ENCODE measurements at places on chromosomes 1 and 21. TPM values are rescaled to one million over a fixed set of nuclear protein-coding genes. Genes with fewer than 3 reads are reported as not detected.

The OR6P1 gene
- not detected for total RNA-seq

The DMRTA2 gene
- total RNA-seq: not detected

The GPR61 gene
- total RNA-seq: not detected

The PRAMEF15 gene
- not detected for total RNA-seq

The CRYAA gene
- total RNA-seq: not detected

The ILDR2 gene
- 4.6 TPM for total RNA-seq

DNA sequence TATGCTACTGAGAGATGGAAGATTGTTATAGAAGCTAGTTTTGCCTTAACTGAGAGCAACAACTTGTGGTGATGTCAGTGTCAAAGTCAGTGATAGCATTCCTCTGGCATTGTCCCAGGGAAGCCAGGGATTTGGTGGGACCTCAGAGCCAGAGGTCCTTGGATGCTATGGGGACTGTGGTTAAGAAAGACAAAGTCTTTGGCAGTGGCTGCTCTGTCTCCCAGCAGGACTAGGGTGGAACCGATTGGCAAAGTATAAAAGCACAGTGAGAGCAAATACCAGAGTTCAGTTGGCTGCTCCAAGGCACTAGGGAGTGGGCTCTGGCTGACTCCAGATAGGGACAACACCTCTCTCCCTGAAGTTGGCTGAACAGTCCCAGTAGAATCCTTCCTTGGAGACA, 104.8 kb downstream of the GDAP2 start:
- peak; percentile 46 for DNase-seq

- DNase-seq: no peak
Observed at GRCh38 chr1:162008799-162009198, 14.9 kb downstream of the OLFML2B start.

DNA sequence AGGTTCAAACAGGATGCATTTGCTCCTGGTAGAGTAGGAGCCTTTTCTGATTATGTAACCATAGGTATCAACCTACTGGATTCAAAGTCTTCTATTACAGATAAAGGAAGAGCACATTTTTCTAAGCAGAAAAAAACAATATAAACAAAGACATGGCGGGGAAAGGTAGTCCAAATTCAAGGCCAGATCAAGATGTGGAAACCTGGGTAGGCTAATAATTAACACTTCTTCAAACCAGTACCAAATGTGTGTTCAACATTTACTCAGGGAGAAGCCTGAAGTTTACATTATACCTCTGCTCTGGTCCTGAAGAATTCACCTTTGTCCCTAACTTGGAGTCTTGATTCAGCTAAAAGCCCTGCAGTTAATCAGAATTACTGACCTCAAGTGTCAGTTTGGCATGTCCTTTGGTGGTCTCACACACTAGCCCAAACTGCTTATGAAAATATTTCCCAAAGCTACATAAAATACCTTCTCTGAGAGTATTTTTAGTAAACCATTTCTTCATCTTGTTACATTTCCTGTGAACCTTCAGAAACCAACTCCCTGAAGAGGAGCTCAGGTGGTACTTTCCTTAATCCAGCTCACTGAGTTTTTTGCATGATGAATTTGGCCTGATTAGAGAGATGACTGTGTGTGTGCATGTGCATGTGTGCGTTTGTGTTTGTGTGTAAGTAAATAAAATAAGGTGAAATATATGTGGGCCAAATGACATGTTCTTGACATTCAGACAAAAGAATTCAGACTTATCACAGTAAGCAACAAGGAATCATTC, 70.2 kb downstream of the TOR3A start:
- no peak for DNase-seq

- no peak for DNase-seq
Observed at GRCh38 chr1:94597701-94598100, 56.1 kb upstream of the F3 start.

- DNase-seq: no peak
Observed at GRCh38 chr1:102884238-102884637, 224.1 kb downstream of the COL11A1 start.

- DNase-seq: peak; percentile 10
Observed at GRCh38 chr1:43446388-43446740, 7.4 kb downstream of the HYI start.

- DNase-seq: no peak
Observed at GRCh38 chr1:116130356-116130755, 19.2 kb downstream of the MAB21L3 start.

DNA sequence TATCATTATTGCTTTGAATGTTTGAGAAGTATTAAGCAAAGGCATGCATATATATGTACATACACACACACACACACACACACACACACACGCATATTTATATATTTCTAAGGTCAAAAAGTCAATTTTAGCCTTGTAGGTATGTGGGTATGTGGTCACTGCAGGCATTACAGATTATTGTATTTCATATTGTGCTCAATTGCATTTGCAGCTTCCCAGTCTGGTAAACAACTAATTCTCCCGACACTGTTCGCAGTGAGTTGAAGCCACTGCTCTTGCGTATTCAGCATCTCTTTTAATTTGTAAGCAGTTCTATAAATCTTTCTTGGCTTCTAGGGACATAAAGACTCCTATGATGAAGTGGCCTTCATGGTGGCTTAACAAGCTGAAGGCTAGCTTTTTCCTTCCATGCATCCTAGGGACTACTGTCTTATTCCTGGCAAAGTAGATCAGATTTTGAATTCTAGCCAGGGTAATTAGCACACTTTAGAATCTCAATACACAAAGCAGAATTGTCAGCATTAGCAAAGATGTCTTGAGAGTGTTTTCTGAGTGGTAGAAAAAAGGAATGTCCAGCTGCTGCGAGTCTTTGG, 368.6 kb upstream of the NEGR1 start:
- no peak for DNase-seq

- DNase-seq: no peak
Observed at GRCh38 chr1:53285546-53285945, 42.3 kb downstream of the LRP8 start.

DNA sequence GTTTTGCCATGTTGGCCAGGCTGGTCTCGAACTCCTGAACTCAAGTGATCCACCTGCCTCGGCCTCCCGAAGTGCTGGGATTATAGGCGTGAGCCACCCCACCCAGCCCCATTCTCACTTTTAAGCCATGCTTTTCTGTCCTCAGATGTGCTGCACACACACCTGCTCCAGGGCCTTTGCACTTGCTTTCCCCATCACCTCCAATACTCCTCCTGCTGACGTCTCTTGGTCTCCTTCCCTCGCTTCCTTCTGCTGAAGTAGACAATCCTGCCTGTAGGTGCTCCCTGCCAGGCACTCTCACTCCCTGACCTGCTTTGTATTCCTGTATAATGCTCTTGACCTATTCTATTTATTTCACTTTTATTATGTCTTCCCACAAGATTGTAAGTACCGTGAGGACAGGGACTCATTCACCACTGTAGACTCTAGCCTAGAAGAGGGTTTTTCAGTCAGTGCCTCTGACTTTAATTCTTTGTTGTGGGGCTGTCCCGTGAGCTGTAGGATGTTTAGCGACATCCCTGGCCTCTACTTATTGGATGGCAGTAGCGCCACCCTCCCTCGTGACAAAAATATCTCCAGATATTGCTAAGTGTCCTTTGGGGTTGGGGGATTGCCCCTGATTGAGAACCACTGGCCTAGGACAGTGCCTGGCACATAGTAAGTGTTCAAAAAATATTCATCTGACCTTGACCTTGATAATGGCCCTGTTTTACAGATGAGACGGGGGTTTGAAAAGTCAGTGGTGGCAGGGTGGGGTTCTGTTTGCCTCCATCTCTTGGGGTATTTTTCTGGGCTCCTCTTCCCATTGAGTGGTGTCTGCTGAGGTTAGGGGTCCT, 4.6 kb downstream of the TNFRSF1B start:
- DNase-seq: no peak

All from heart left ventricle (tissue), 16 donors.